HFF-Myc (cell line): ENCODE measurements at places on chromosomes 6 and 20.

DNA sequence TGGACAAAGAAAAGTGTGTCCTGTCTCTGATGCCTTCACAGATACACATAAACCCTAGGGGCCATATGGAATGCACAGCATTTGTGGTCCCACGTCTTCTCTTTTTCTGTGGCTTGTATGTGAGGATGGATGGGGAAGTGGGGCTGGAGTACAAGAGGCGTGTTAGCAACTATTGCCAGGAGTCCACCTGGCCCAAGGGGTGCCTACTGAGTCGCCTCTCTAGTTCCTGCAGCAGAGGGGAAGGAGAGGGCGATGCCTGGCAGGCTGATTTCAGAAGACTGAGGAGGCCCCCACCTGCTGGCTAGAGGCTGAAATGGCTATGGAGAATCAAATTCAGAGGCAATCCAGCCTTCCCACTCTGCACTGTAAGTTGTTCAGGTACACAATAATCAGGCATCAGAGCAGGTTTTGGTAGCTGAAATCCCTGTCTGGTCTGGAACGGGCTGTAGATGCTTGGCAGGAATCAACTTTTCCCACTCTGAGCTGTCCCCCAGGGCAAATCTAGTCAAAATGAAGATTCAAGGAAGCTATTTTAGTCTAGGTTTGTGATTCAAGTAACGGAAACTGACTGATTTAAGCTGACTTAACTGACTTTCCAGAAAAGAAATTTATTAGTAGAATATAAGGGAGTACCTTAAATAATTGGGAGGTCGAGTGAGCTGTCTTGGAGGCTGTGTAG lies 14.9 kb upstream of the PPARD start:
- DNase-seq: no peak

DNA sequence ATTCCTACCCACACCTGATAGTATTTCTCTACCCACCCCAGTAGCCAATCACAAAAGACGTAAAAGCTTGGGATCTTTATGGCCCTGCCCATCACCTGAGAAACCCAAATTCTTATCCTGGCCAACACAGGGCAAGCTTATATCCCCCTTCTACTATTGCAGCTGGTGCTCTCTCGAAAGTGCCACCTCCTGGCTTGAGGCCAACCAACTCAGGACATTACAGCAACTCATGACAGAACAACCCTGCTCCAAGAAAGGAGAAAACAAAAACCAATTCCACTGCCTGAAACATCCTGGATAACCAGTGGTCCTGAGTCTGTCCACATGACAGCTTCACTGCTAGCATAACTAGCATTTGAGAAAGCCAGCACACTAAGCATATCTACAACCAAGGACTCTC lies 97.9 kb downstream of the CFAP61 start:
- DNase-seq: no peak

DNA sequence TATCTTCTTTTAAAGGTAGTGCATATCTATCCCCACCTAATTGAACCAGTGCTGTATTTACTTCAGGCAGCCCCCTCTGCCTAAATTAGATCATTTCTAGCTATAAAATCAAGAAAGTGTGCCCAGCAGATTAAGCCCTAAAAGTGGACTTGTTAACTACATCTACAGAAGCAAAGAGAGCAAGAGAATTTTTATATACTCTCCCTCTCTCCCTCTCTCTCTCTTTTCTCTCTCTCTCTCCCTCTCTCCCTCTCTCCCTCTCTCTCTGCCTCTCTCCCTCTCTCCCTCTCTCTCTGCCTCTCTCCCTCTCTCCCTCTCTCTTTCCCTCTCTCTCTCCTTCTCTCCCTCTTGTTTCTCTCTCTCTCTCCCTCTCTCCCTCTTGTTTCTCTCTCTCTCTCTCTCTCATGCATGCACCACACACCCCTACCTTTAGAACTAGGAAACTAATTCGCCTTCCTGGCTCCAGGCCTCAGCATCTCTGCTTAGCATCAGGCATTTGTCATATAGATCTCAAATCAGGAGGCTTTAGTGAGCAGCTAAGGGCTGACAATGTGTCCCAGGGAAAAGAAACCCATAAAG lies 71.4 kb downstream of the FOXA2 start:
- no peak for DNase-seq

GRCh38 chr6:169890049-169890448 lies 138.6 kb downstream of the ERMARD start:
- DNase-seq: no peak

DNA sequence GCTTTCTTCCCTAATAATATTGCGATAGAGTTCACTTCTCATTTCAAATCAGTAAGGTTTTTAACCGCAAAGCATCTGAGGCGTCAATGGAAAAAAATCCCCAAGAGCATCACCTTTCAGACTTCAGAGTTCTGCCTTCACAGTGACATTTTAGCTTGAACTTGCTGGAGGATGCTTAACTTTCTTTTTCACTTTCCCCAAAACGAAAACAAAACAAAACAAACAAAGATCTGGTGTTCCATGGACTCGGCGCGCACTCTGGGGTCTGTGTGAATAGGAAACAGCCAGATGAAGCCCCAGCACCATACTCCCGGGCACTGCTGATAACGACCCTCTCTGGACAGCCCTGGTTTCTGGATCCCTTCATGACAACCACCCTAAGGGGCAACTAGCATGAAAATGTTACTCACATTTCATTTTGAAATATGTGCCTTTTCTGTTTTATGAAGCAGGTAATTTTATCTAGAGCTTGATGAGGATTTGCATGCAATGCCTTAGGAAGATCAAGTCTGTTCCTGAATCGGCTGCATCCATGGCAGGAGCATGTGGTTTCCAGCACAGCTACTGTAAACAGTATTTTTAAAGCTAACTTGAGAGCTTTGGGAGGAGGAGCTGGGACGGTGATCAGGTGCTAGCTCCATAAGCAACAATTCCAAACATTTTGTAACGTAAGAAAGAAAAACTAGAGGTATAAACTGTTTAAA lies 44.5 kb downstream of the RAMACL start:
- DNase-seq: no peak

- DNase-seq: no peak
These were observed 5.8 kb downstream of the TUBB start for GRCh38 chr6:30725713-30726505.
